ENCODE measurements at places on chromosomes 7 and 10.

GRCh38 chr7:80618096-80618495 is 20.3 kb upstream of the CD36 start:
- no peak for DNase-seq

DNA sequence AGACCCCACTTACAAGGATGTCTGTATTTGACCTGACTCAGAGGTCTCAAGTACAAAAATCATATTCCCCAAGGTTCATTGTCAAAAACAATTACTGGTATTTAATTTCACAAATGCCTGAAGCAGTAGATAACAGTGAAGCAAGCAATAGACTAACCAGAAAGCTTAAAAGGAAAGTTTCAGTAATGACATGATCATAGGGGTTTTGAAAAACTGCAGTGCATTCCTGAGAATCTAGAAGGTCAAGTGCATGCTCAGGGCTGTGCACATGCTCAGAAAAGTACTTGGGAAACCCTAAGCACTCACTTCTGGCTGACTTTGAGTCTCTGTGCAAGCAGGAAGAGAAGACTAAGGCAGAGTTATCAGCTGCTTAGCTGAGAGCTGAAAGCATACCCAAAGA is 27.1 kb downstream of the RASGEF1A start:
- no peak for DNase-seq

DNA sequence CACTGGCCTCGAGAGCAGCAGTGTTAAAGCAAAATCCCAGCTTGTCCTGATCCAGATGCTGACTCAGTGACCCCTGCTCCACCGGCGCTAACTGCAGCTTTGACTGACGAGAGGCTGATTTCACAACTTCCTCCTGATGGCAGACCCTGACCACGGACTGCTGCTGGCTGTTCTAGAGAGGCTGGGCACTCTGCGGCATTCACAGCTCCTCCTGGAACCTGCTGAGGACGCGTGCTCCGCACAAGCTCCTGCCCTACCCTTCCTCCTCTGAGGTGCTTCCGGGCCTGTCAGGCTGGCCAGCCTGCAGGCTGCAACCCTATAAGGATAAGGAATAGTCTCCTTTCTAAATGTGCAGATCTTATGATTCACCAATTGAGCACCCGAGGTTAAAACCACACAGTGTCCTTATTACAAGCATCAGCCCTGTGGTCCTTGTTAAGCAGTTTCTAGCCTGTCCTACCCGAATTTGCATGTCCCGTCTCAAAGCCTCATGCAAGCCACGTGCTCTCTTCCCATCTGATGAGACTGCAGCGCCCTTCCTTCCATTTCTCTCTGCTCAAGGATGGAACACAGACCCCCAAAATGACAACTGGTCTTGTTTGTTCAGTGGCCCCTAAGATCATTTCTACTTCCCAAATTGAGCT is 35.5 kb upstream of the NCAPG2 start:
- no peak for DNase-seq

DNA sequence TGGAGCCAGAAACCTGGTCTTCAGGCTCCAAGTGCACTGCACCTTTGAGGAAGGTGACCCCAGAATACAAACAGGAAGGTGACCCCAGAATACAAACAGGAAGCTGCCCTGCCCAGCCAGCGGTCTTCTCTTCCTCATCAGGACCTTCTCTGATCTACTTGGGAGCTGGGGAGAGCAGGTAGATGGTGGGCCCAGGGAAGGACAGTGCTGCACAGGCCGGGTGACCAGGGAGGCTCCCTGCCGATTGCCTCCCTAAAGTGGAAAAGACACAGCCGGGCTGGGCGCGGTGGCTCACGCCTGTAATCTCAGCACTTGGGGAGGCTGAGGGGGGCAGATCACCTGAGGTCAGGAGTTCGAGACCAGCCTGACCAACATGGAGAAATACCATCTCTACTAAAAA is 151.8 kb upstream of the CHST15 start:
- no peak for DNase-seq

Data from CD4-positive, alpha-beta T cell treated with Interleukin-6 at 100 ng/mL for 8 hours (primary cell).